ENCODE measurements at places on chromosomes 11 and 22.

- no peak for DNase-seq
These were observed 138.5 kb downstream of the NXPE2 start for GRCh38 chr11:114816791-114817190.

GRCh38 chr22:26435327-26436093, 6.5 kb downstream of the ASPHD2 start:
- no peak for DNase-seq

DNA sequence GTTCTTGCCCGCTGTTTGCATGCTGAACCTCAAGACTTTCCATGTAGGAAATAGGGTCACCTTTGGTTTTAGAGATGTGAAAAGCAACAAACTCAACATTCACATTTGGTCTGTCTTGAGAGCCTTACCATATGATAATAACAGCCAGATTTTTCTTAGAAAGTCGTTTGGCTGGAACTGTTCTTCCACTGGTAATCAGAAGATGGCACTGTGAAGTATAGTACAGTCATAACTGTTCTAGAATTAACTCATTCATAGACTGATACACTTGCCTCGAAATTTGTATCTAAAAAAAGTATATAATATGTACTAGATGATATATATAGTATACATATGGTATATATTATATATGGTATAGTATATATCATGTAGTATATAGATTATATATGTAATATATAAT, 12.3 kb downstream of the LUZP2 start:
- no peak for DNase-seq

DNA sequence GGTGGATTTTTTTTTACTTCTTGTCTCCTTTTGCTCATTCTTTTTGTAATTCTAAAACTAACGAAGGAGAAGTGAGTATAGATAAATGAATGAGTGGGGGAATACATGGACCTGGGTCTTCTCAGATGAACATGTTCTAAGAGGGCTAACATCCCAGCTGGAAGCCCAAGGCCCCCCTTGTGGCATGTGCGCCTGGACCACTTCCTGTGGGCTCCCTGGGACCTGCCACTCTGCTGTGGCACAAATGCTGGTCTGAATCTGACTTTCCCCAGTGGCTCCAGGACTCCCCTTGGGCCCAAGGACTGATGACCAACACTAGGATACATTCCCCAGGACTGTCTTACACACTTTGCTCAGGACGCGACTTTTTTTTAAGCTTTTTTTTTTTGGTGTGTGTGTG, 32.7 kb upstream of the ALX4 start:
- DNase-seq: no peak

DNA sequence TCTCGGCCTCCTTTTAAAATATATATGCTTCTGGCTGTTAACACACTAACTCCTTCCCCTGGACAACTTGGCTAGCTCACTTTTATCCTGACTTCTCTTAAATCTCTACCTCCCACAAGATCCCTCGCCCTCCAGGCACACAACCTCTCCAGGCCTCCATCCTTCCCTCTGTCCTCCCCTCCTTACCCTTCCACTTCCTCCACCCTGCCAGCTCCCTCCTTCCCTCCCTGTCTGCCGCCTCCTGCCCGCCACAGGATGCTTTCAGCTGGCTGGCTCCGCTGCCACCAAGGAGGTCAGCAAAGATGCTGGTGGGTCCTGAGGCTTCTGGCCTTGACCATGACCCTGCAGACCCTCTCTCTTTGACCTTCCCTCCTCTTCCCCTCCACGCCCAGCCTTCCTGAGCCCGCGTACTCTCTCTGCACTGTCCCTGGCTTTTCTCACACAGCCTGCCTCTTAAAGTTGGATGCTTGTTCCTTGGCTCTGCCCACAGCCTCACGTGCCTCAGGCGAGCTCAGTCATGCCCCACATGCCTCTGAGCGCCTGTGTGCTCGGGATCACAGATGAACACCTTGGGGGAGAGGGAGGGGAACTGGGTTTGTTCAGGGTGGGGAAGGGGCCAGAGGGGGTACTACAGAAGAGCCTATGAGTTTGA, 6.7 kb downstream of the NFAM1 start:
- DNase-seq: no peak

Data from upper lobe of right lung (tissue), 1 donor.